ENCODE measurements at places on chromosomes 4 and X. TPM values are rescaled to one million over a fixed set of nuclear protein-coding genes. Genes with fewer than 3 reads are reported as not detected.

The CFI gene
- 0.28 TPM for total RNA-seq

The CENPE gene
- 14.5 TPM for total RNA-seq

The UNC5C gene
- total RNA-seq: under 0.01 TPM

The ARX gene
- not detected for total RNA-seq

The SLITRK4 gene
- total RNA-seq: not detected

The ARSJ gene
- total RNA-seq: 143 TPM

The ADRA2C gene
- 0.28 TPM for total RNA-seq

The CCDC110 gene
- total RNA-seq: 0.90 TPM

The MAGEA1 gene
- not detected for total RNA-seq

The MAGEB10 gene
- total RNA-seq: not detected

The FGF13 gene
- total RNA-seq: 0.18 TPM
